ENCODE measurements at places on chromosomes 5 and 9.

DNA sequence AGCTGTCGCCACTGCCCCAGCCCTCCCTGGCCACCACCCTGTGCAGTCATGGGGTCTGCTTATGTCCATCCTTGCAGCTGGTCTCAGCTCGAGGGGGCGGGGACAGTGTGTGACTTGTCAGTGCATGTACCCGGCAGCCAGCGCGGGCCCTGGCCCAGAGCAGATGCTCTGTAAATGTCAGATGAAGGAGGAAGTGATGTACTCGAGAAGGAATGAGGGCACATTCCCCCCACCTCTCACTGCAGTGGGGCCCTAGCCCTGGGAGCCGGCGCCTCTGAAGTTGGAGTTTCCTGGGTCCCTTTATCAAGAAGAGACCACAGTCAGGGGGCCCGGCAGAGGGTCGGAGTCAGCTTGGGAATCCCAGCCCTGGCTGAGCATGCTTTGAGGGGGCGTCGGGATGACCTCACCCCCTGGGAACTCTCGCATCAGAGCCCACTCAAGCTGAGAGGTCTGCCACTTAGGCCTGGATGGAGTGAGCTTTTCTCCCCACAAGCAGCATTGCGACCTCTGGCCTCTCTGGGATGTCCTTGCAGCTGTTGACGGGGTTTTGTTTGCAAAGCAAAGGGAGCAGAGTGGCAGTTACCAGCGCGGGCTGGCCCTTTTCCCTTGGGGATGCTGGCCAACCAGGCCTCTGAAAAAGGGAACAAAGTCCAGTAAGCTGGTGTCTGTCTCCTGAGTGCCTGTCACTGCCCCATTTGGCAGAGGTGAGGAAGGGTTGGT, 19.0 kb downstream of the NEURL1B start:
- DNase-seq: no peak

- DNase-seq: no peak
Measured at GRCh38 chr9:128092199-128092977, 24.4 kb downstream of the SLC25A25 start.

GRCh38 chr5:149749481-149750365, 19.6 kb downstream of the PPARGC1B start:
- no peak for DNase-seq

GRCh38 chr9:134895567-134895907, 14.9 kb downstream of the FCN2 start:
- no peak for DNase-seq

GRCh38 chr9:127545196-127546124, 66.6 kb upstream of the STXBP1 start:
- no peak for DNase-seq

- DNase-seq: no peak
Measured at GRCh38 chr9:34203275-34203991, 24.6 kb downstream of the UBAP1 start.

GRCh38 chr9:38073882-38074281, 4.9 kb upstream of the SHB start:
- DNase-seq: no peak

DNA sequence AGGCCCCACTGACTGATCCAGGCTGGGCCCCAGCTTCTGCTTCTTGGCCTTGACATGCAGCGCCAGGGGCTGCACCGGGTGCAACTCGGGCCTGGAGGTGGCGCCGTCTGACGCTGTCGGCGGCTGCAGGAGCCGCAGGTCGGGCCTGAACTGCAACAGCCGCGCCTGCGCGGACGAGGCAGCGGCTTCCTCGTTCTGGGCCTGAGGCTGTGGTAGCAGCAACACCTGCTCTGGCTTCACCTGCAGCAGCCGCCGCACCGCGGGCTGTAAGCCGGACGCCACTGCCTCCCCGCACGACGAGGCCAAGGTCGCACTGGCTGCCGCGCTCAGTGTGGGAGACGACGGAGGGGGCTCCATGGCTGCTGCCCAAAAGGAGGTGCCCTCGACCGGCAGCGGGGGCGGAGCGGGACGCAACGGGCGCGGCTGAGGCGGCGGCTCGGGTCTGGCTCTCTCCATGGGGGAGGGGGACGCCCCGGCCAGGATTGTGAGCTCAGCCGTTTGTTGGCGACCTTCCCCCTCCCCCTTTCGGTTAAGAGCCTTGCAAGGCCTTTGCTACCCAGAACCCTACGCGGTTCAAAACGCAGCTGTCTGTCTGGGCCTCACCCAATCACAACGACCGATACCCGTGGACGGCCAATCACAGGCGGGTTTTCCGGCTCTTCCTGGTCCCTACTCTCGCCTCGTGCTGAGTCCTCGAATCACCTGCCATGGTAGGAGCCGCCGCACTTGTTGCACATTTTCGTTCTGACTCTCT, 438 bp downstream of the SOX30 start:
- peak; percentile 66 for DNase-seq

DNA sequence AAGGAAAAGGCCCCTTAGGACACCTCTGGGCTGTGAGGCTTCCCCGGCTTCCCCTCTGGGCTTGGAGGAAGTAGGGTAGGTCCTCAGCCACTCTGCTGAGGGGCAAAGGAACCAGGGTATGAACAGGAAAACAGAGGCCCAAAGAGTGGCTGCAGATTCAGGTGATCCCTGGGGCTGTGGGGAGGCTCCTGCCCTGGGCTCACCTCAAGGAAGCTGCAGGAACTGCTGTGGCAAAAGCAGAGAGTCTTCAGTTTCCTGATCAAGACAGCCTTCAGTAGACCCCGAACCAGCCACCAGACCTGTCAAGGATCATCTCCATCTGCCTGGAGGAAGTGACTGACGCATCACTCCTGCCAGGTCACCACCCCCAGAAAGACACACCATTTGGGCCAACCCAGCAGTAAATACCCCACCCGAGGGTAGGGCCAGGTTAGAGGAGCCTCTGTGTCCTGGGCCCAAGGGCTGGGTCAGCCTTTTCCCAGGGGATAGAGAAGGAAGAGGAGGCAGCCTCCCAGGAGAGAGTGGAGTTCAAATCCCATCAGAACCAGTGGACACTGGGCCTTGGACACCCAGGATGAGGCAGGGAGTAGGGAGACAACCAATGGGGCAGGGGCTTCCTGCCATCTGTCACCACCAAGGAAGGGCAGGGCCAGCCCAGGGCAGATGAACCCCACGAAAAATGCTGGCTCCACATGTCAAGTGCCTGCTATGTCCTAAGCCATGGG, 5.8 kb upstream of the ST6GALNAC6 start:
- no peak for DNase-seq

DNA sequence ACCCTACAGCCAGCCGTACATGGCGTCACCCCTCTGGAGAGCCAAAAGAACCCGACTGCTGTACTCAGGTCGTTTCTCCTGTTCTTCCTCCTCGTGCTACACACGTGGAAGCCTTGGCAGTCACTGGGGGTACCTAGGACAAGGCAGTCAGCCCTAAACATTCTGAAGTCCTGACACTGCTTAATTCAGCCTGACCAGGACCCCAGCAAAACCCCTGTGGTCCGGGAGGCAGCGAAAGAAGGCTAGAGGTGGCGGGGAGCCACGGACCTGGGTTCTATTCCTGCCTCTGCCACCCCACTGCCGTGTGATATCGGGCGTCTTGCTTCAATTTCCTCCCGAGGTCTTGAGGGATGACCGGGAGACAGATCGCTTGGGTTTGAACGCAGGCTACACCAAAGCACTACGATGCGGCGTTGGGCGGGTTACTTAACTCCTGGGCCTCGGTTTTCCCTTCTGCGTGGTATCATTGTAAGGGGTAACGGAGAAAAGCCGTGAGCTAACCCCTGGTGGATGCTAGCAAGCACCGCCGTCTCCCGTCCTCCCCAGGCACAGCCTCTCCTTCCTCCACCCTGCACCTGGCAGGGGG, 429 bp upstream of the ARL10 start:
- DNase-seq: no peak

DNA sequence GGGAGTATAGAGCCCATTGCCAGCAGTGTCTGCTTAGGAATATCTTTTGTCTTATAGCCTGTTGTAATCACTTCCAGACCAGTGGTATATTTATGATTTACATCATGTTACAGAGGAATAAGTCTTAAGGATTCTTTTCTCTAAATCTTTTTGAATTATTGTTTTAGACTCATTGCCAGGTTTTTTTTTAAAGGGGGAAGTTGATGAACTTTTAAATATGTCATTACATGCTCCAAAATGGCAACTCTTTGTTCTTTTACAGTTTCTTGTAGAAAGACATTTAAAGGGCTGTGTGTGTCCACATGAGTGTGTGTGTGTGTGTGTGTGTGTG, 59.4 kb upstream of the NFIB start:
- DNase-seq: no peak

- no peak for DNase-seq
Measured at GRCh38 chr5:123790226-123790625, 278.2 kb downstream of the CSNK1G3 start.

- DNase-seq: no peak
Measured at GRCh38 chr5:173542964-173543363, 73.5 kb downstream of the BOD1 start.

DNA sequence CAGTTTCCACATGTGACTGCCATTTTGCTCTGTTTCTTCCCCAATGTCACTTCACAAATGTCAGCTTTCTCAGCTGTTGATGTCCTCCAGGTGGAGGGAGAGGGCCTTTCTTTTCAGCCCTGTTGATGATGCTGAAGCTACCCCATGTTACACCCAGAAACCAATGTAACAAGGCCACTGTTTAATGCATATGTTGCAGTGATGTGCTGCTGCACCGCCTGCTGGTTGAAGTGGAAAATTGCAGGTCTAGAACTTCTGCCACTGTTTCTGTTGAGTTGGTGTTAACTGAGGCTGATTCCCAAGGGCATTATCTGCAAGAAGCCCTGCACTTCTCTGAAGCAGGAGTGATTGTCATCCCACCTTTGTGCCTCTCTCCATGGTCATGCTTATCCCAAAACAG, 428.4 kb downstream of the KDM4C start:
- DNase-seq: no peak

DNA sequence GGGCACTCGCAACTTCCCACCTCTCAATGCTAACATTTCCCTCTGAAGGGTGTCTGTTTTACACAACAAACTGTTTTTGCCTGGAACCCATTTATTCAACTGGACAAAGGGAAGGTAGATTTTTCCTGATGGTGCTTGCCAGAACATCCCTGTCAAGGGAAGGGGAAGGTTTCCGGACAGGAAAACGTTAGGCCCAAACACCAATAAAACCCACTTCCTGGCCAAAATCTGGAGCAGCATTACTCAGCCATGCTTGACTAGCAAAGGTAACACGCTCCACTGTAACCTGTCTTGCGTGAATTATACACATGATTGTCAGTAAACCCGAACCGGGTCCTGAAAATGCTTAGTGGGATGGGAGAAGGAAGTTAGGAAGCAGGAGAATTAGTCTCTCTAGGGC, 90.2 kb downstream of the SAXO1 start:
- DNase-seq: no peak

DNA sequence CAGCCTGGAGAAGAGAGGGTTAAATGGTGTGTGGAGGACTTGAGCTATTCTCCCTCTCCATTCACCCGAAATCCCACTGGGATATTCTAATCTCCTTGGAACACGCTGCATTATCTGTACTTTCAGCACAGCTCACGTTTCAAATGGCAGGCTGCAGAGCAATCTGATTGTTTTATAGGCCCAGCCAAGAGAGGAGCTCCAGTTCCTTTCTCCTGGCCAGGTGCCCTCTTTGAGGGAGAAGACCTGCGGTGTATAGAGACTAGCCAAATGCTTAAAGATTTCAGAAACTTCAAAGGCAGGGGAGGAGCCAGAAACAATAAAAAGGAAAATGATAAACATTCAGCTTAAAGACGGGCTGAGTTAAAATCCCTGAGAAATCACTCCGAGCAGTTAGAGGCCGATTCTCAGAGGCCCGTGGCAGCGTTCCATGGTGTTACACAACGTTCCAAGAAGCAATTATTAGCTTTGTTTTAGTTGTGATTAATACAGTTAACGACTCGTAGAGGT, 564.0 kb upstream of the KLF4 start:
- no peak for DNase-seq

GRCh38 chr9:101540069-101540468, 6.4 kb downstream of the RNF20 start:
- DNase-seq: no peak

- DNase-seq: no peak
Measured at GRCh38 chr9:68825762-68826472, 120.9 kb downstream of the PIP5K1B start.

GRCh38 chr5:141958113-141958512, at the start of gene PCDH12:
Gene PCDH12, minus strand, starts transcription at chr5:141958202. Its CDS starts 351 bp downstream, at chr5:141957851.
- DNase-seq: peak; percentile 68

DNA sequence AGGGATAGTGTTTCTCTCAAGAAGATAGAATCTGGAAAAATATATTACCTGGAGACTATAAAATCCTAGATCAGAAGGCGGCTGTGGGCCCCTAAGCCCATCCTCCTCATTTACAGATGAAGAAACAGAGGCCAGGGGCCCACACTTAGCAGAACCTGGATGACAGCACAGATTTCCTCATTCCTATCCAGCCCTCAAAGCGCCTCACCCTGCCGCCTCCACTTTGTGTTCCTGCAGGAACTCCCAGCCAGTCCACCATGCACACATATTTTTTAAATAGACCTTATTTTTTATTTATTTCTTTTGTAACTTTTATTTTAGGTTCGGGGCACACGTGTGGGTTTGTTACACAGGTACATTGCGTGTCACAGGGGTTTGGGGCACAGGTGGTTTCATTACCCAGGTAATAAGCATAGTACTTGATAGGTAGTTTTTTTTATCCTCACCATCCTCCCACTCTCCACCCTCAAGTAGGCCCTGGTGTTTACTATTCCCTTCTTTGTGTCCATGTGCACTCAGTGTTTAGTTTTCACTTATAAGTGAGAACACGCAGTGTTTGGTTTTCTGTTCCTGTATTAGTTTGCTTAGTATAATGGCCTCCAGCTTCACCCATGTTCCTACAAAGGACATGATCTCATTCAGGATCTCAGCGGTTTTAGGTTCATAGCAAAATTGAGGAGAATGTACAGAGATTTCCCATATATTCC, 85.5 kb upstream of the MAP1B start:
- no peak for DNase-seq

GRCh38 chr5:115599502-115599901, 2.8 kb downstream of the TICAM2 start:
- DNase-seq: no peak

DNA sequence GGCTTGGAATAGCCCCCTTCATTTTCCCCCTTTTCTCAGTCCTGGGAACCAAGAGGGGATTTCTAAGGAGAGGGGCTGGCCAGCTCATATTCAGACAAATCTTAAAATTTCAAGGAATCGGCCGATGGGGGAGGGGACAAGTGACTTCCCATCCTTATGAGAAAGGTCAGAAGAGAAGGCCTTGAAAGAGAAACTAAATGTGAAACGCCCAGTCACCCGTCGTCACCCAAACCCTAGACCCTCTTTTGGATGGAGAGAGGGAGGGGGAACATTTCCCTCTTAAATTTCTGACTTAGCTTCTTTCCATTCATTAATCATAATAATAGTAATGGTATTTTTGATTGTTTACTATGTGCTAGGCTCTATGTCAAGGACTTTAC, 850 bp upstream of the CCL19 start:
- DNase-seq: no peak

DNA sequence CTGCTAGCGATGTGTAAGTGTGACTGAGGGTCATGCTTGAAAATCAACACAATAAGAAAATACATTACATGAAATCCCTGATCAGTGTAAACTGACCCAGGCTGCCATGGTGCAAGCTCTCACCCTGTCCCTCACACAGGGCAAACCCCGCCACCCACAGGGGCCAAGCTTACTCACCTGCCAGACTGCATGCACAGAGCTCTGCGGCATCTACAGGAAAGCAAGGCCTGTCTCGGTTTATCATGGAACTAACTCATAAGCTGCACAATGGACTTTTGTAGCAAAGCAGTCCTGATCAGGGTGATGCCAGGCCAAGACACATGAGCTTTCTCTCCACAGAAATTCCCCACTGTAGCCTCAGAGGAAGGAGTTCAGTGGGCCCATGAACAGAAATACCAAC, 9.7 kb downstream of the IPPK start:
- DNase-seq: no peak
